CD4-positive, alpha-beta T cell treated with Interleukin-2 at 100 ng/mL for 4 hours (primary cell): ENCODE measurements at places on chromosomes 3 and 15.
A peak's percentile ranks its signal among the peaks of the same experiment; 100 is the strongest.

- DNase-seq: no peak
Observed at GRCh38 chr3:90035643-90036042, 928.2 kb downstream of the EPHA3 start.

DNA sequence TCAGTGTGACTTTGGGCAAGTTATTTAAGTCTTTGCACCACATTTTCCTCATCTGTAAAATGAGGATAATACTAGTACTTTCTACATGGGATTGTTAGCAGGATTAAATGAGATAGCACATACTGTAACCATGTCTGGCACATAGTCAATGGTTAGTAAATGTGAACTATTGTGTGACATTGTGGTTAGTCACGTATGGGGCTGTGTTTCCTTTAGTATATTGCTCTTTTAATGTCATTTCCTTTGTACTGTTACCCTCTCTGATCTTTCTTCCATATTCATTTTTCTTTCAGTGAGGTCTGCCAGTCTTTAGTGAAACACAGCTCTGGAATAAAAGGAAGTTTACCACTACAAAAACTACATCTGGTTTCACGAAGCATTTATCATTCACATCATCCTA, 21.4 kb downstream of the OPA1 start:
- DNase-seq: no peak

- no peak for DNase-seq
Observed at GRCh38 chr3:32450992-32451659, 51.5 kb downstream of the CMTM6 start.

DNA sequence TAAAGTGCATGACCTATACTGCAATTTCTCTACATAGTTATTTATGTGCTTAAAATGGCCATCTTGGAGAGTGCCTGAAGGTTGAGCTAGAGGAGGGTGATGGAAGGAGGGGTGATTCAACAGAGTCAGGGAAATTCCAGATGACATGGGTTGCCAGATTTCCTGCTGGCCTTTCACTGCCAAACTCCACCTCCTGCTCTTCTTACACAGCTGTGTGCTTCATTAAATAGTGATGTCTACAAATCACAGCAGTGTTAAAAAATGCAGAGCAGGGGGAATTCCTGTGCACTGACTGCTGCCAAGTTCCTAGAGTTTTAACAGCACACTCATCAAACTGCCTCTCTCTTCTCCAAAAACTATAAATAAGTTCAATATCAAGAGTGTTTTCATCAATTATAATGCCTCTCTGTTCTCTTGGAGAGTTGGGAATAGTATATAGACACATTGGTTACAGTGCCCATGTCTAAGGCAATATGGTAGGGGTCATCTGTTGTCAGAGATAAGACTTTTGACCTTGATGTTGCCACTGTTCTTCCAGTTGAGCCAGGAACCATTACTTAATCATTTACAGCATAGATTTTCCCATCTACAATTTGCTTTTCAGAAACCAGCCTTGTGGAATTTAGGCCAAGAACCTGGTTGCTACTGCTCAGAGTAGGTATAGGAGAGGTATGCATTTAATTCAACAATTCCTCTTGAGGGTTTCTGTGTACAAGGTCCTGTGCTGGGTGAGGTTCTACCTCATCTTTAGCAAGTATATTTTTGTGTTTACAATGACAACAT, 79.6 kb downstream of the TP63 start:
- no peak for DNase-seq

DNA sequence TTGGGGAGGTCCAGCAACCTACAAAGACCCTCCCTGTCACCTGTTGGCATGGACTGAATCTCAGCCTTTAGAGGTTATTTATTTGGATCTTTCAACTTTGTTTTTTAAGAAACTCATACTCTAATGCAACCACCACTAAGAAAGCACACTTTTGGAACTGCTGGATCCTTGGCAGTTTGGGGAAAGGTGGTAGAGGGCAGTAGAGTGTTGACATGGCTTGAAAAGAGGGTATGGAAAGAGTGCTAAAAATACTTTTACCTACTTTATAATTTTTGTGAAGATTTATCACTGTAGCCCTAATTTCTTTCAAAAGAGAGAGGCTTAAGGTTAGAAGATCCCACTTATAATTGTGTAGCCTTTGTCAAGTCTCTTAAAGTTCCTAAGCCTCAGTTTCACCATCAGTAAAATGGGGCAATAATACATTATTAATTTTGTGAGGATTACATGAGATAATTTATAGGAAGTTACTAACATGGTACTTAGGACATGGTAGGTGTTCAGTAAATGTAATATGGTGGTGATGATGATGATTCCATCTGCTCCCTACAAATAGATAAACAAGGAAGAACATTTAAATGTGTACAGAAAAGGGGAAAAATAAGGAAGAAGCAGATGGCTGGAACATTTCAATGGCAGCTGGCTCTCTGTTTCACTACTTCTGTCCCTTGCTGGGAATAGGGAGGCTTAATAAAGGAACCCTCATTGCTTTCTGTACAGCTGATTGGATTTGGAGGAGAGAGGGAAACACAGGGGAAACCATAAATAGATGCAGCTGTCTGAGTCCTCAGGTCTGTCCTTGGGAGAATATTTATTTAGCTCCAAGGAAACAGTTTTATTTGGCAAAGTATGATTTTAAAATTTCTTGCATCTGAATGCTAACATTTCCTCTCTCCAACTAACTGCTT, 208.4 kb upstream of the ADAMTS9 start:
- no peak for DNase-seq

DNA sequence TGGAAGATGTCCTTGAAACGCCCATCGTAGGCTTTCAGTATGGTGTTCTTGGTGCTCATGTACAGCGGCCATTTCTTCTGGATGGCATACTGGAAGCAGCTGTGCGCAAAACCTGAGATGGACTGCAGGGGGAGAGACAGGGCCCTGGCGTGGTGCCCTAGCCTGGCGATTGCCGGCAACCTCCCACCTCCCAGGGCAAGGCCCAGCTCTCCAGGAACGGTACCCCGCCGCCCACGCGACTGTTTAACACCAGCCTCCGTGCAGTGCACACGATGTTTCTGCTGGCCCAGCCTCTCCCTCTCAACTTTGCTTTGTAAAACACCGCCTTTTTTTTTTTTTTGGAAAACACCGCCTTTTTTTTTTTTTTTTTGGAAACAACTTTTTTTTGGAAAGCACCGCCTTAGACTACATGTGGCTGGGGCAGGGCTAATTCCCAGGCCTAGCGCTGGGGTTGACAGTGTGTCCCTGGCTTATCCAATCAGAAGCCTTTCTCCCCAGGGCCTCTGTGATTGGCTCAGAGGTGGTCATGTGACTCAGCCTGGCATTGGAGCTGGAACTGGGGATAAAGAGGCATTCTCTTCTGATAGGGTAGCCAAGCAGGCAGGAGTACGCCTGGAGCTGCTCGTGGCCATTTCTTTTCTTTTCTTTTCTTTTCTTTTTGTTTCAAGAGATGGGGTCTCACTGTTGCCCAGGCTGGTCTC, 14.7 kb downstream of the IDH2 start:
- no peak for DNase-seq

DNA sequence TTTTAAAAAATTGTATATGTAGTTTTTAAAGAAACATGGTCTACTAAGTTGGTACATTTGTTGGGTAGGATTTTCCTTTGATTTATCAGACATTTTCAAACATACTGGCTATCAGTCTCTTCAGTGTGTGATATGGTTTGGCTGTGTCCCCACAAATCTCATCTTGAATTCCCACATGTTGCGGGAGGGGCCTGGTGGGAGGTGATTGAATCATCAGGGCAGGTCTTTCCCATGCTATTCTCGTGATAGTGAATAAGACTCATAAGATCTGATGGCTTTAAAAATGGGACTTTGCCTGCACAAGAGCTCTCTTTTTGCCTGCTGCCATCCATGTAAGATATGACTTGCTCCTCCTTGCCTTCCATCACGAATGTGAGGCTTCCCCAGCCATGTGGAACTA, 121.9 kb downstream of the ABI3BP start:
- no peak for DNase-seq

DNA sequence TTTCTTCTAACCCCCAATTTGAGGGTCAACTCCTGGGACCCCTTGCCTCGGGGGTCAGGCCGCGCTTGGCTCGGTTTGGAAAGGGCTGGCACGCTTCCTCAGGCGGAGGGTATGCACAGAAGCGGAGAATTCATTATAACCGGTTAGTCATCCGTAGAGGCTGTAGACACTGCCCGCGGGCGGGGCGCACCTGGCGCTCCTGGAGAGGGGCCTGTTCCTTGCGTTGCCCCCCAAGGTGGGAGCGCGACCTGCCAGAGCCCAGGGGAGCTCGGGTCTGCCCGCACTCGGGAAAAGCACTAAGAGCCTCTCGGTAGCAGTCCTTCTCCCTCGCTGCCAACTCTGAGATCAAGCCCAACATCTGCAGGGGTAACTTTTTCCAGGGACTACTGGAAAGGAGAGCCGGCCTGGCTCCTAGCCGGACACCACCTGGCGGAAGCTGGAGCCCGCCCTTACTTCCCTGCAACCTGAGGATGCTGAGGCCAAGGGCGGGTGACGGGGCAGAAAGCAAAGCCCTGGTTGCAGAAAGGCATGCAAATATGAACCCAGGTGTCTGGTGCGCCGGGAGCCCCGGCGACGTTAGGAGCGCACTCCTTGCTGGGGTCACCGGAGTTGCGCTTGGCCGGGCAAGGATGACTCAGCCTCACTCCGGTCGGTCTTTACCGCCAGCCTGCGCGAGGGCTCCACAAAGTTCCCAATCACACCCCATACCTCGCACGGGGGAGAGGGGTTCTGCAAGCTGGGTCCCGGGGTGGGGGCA, 1.5 kb upstream of the CACNA2D3 start:
- DNase-seq: no peak

DNA sequence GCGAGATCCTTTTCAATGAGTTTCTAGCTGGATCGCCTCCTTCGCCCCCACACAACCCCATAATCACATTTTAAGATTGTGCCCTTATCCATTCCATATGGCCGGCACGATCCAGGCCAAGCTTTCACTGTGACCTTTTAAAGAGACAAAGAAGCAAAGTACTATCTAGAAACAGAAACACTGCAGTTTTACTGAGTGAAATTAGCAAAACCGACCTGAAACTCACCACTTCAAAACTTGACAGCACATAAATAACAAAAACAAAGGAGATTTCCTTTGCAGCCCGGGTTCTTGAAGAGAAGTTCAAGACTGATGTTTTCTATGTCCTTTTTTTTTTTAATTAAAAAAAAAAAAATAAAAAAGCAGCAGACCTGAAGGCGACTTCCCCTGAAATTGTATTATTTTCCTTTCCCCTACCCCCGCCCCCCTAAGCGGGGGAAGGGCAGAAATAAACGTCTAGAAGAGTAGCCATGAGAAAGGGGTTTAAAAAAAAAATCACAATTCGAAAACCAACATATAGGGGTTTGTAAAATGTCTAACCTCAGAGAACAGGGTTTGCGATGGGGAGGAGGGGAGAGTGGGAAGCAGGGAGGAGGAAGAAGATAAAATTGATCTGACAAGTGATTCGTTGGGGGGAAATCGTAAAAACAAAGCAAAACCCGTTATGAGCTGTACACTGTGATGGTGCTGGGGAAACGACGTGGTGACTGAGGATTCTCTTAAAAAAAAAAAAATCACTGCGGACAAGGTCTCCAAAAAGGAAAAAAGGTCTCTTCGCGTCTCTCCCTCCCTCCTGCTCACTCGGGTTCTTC, 1.5 kb downstream of the SATB1 start:
- DNase-seq: peak; percentile 52

GRCh38 chr3:156483961-156484787, 70.7 kb downstream of the SSR3 start:
- peak; percentile 79 for DNase-seq

DNA sequence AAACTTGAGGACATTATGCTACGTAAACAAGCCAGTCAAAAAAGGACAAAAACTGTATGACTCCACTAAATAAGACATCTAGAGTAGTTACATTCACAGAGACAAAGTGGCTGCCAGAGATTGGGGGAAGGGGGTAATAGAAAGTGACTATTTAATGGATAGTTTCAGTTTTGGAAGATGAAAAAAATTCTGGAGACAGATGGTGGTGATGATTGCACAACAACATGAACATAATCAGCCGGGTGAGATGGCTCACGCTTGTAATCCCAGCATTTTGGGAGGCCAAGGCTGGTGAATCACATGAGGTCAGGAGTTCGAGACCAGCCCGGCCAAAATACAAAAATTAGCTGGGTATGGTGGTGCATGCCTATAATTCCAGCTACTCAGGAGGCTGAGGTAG, 40.6 kb downstream of the DPP8 start:
- DNase-seq: no peak

DNA sequence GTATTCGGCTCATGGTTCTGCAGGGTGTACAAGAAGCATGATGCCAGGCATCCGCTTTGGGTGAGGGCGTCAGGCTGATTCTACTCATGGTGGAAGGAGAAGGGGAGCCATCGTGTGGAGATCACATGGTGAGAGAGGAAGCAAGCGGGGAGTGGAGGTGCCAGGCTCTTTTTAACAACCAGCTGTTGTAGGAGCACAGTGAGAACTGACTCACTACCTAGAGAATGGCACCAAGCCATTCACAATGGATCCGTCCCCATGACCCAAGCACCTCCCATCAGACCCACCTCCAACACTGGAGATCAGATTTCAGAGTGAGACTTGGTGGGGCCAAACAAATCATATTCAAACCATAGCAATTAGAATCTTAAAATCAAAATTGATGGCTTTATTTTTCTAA, 259.8 kb upstream of the CTDSPL start:
- no peak for DNase-seq

GRCh38 chr15:99708563-99708962, 24.7 kb downstream of the LYSMD4 start:
- no peak for DNase-seq

DNA sequence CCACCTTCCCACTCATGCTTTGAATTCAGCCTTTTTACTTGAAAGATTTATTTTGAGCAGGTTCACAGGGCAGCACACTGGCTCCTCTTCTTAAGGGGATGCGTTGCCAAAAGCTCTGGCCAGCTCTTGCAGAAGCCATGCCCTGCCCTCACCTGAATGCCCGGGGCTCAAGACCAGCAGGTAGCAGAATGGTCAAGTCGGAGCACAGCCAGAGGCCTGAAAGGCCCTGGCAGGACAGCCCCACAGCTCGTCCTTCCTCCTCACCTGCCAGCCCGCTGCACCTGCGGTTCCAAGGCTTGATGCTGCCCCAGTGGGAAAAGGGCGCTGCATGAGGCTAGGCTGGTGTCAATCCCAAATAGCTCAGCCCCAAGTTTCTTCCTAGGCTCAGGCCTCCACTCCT, 13.1 kb downstream of the CA12 start:
- no peak for DNase-seq

DNA sequence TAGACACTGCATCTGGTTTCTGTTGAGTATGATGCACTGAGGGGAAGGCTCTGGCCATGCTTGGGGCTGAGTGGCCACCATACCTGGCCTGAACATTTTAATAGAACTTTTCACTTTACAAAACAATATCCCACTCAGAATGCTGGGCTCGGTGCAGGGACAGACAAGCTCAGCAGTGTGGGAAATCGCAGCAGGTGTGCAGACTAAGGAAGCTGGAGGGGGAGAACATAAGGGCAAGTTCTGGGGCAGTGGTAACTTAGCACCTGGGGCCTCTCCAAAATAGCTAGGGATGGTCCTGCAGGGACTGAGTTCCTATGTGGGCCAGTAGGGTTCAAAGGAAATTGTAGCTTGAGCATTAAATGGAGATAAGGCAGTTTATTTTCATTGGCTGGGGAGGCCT, 90.9 kb upstream of the RNU6-1 start:
- no peak for DNase-seq
